ENCODE measurements at places on chromosomes 1 and 21.

DNA sequence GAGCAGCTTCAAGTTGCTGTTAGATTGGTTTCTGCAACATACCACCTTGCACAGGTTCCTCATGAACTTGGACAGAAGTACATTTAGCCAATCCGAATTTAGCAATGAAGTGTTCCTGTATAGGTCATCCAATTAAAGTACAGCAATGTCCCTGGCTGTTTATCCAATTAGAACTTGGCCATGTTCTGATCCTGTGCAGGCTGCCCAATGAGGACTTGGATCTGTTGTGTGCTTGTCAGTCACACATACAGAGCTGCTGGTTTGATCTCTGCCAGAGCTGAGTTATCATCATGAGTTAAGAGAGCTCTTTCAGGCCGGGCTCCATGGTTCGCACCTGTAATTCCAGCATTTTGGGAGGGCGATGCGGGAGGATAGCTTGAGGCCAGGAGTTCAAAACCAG, 22.0 kb upstream of the IFNLR1 start:
- no peak for DNase-seq

DNA sequence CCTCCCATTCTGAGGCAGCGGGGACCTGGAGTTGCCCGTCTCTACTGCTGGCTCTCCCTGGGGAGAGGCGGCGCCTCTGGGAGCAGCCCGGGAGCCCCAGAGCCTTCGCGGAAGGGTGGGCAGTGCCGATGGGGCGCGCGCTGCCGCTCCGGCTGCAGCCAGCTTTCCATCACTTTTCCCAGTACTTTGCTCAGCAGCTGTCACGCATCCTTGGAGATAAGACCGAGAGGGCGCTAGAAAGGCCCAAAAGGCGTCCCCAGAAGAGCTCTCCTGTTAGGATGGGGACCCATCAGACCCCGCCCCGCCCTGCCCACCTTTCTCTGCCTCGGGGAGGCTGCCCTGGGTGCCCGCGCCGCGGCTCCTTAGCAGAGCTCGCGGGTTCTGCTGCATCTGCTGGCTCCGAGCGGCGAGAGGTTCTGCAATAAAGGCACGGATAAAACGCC, 534 bp downstream of the KCNH1 start:
- peak; percentile 58 for DNase-seq

DNA sequence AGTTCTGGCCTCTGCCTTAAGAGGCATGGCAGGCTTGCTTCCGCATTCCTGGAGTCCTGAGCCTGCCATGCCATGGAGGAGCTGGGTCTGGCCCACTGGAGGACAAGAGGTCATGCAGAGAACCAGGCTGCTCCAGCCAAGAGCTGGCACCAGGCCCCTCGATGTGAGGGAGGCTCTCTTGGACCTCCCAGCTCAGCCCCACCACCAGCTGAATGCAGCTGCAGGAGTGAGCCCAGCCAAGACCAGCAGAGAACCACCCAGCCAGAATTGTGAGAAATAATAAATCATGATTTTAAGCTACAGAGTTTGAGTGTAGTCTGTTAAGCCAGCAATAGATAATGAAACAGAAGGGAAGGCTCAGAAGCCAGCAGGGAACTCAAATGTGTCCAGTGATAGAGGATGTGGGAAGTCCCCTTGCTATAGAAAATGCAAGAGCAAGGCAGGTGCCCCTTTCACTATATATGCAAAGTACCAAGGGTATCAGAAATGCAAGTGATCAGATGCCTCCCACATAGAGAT, 118.4 kb downstream of the HIVEP3 start:
- no peak for DNase-seq

- no peak for DNase-seq
Observed at GRCh38 chr1:42330215-42330614, 4.8 kb downstream of the FOXJ3 start.

GRCh38 chr1:163824006-163824405, 502.3 kb downstream of the NUF2 start:
- DNase-seq: no peak

DNA sequence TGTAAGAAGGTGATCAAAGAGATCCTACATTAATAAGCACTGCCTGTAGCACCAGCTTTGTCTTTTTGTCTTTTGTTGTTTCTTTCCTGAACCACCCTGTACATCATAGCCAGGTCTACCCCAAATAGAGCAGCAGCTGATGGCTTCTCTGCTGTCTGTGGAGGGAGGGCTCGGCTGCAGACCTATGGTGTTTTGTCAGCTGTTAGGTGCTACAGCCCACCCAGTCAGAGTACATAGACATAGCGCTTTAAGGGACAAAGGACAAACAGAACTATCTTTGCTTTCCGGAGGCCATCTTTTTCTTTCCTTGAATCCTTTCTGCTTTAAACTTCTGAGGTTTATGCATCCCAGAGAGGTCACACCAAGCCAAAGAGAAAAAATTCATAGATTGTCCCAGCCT, 258.1 kb downstream of the ZNF648 start:
- no peak for DNase-seq

DNA sequence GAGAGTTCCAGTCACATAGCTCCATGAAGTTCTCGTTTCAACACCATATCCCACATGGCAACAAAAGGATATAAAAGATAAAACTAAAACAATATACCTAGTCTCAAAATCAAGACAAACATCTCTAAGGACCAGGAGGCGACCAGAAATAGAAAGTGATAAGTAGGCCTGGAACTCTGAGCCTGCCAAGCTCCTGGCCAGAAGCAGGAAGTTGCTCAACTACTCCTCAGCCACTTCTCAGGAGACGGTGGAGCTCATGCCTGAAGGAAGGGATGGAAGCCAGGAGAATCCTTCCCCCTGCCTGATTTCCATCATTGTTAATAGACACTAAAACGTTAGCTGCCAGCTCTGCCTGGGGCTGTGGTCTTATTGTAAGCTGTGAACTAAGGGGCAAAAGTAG, 94.7 kb downstream of the DISP1 start:
- no peak for DNase-seq

DNA sequence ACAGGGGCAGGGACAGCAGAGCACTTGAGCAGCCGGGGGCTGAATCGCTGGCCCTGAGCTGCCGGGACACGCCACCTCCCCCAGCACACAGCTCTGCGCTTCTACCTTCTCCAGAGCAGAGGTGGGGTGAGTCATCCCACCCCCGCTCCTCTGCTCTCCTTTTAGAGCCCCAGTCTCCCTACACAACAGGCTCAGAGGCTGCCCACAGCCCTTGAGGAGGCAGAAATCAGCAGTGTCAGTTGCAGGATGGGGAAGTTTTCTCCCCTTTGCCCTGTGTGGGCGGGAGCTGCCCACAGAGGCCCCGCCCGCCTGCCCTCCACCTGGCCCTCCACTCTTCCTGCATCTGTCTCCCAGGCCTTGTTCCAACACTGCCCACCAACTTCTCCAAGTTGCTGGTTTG, 94.6 kb downstream of the STUM start:
- DNase-seq: no peak

DNA sequence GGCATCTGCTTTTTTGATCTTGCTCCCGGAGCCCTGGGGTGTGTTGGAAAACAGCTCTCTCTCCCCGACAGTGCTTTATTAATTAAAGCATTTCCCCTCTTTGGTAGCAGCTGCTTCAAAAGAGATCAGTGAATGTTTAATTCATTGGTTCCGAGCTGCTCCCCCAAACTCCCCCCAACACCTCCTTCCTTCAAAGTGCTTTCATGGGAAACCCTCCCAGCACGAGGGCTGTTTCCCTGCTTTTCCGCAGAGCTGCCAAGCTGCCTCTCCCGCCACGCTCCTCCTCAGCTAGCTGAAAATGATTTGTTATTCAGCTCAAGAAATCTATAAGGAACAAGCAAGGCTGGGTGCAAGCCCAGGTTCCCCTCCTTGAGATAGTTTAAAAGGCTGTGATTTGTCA, 40.0 kb upstream of the DISP3 start:
- no peak for DNase-seq

- DNase-seq: no peak
Observed at GRCh38 chr21:26847921-26848320, 2.7 kb upstream of the ADAMTS1 start.

DNA sequence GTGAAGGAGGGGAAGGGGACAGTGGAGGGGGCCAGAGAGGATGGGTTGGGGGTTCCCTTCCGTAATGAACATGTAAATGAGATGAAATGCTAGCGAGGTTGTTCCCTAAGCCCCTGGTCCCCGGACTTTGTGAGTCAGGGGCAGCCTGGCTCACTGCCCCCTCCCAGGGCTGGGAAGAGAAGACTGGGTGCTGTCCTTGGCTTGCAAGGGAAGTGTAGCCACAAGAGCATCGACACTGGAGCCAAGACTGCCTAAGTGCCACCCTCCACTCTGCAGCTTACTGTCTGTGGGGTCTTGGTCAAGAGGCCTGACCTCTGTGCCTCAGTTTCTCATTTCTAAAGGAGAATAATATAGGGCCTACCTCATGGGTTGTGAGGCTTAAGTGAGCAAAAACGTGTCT, 483 bp downstream of the PEAR1 start:
- no peak for DNase-seq

DNA sequence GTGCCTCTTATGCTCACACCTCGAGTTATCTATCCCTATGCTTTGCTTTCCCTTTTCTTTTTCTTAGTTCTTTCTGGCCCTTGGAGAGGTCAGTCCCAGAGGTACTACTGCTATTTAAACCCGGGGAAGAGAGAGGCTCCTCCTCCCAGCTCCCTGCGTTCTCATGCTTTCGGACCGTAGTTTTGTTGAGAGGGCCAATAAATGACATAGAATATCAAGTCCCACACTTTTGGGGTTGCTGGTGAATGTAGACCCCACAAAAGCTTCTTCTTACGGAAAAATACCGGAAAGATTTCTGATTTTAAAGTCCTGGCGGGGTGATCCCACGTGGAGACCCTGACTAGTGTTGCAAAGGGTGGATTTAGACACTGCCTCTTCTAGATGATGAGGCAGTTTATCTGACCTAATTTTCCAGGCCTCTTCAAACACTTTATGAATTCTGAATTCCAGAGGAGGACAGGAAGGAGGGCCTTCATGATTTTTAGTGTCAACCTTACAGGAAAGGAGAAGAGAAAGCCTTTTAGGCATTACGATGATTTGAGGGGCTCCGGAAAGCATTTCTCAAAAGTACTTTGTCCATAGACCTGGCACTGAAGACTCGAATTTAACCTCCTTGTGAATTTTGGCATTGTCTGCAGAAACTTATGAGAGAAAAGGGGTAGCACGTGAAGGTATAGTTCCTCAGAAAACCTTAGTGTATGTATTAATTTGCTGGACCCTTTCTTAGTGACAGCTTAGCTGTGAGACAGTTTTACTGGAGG, 694 bp downstream of the TMEM167B start:
- DNase-seq: no peak

DNA sequence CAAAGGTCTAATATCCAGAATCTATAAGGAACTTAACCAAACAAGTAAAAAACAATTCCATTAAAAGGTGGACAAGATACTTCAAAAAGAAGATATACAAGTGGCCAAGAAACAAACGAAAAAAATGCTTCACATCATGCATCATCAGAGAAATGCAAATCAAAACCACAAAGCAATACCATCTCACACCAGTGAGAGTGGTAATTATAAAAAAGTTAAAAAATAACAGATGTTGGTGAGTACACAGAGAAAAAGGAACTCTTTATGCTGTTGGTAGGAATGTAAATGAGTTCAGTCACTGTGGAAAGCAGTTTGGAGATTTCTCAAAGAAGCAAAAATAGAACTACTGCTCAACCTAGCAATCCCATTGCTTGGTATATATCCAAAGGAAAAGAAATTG, 218.6 kb downstream of the SLC44A5 start:
- no peak for DNase-seq

DNA sequence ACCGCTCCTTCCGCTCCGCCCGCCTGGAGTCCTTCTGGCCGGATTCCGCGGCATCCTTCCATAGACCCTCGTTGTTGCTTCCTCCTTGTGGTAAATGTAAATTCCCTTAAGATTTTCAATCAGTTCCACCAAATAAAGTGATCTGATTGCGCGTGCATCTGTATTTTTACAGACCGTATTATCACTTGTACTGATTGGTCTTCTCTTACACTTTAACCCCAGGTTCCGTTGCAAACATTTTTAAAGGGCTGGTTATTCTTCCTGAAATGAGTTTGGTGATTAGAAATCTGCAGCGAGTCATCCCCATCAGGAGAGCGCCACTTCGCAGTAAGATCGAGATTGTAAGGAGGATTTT, 483 bp downstream of the YBEY start:
- no peak for DNase-seq
